ENCODE measurements at places on chromosomes 6 and 20.

GRCh38 chr20:33318096-33318429 is 35.0 kb downstream of the BPIFB1 start:
- no peak for DNase-seq

DNA sequence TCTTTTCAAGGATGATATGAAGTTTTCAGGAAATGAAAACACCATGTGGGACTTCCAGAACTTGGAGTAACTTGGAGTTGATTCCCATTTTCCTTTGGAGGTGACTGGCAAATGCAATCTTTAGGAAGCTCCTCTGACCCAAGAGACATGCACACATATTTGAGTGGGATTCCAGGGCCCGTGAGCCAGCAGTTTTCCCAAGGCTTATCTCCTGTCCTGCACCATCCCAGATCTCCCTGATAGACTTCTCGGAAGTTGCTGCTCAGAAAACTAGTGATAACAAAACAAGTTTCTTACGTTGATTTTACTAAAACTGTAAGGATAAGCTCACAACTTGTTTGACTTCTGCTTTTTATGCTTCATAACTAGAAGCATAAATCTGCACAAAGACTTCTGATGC is 25.6 kb downstream of the SLC35F1 start:
- DNase-seq: no peak

DNA sequence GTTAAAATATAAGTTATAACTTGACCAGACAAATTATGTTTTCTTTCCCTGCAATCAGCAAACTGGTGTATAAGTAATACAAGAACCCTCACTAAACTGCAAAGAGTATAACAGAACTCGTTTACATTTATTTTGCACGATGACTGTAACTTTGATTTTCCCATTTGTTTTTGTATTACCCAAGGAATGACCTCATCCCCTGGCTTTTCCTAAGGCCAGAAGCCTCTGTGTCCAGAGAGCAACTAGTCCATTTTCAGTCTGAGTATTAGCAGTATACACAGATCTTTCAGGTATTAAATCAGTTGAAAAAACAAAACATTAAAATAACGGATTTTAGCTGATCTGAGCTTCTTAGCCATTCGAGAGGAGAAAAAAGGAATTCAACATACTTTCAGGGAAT is 17.2 kb downstream of the COL19A1 start:
- DNase-seq: no peak

- DNase-seq: no peak
Measured at GRCh38 chr6:81985191-81985590, 232.7 kb upstream of the TENT5A start.

- no peak for DNase-seq
Measured at GRCh38 chr6:53244399-53244931, 95.8 kb upstream of the GCM1 start.

- DNase-seq: no peak
Measured at GRCh38 chr6:70289299-70289698, 13.6 kb downstream of the COL9A1 start.

GRCh38 chr6:91976797-91977196 is 1389.9 kb upstream of the MAP3K7 start:
- DNase-seq: no peak

GRCh38 chr6:113115196-113115595 is 741.9 kb upstream of the MARCKS start:
- no peak for DNase-seq

GRCh38 chr6:11785774-11786579 is 7.4 kb upstream of the ADTRP start:
- peak; percentile 59 for DNase-seq

DNA sequence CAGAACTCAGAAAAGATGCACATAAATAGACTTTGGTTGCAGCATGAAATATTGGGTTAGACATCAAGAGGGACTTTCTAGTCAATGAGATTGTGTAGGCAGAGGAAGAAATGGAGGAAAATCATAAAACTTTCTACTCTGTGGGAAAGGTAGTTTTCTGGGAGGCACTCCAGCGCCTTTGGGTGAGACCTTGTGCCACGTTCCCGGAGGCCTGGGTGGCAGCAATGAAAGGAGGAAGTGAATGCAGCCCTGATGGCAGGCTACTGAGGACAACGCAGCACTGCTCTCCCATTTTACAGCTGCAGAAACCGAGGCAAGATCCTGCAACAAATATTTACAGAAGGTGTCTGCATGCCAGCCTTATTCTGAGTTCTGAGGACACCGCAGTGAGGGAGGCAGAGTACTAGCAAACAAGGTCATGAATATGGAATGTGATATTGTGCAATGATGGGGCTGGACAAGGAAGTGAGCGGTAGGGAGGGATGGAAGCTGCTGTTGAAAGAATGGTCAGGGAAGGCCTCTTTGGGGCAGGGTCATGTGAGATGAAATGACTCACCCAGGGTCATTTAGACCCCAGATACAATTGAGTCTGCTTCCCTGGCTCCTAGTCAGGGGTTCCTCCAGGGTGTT is 159.1 kb downstream of the TFAP2C start:
- DNase-seq: no peak

- DNase-seq: no peak
Measured at GRCh38 chr6:85135376-85136094, 314.3 kb upstream of the NT5E start.

- DNase-seq: no peak
Measured at GRCh38 chr6:73579389-73579788, 58.6 kb upstream of the EEF1A1 start.

- DNase-seq: no peak
Measured at GRCh38 chr20:18904624-18905023, 91.0 kb downstream of the SCP2D1 start.

DNA sequence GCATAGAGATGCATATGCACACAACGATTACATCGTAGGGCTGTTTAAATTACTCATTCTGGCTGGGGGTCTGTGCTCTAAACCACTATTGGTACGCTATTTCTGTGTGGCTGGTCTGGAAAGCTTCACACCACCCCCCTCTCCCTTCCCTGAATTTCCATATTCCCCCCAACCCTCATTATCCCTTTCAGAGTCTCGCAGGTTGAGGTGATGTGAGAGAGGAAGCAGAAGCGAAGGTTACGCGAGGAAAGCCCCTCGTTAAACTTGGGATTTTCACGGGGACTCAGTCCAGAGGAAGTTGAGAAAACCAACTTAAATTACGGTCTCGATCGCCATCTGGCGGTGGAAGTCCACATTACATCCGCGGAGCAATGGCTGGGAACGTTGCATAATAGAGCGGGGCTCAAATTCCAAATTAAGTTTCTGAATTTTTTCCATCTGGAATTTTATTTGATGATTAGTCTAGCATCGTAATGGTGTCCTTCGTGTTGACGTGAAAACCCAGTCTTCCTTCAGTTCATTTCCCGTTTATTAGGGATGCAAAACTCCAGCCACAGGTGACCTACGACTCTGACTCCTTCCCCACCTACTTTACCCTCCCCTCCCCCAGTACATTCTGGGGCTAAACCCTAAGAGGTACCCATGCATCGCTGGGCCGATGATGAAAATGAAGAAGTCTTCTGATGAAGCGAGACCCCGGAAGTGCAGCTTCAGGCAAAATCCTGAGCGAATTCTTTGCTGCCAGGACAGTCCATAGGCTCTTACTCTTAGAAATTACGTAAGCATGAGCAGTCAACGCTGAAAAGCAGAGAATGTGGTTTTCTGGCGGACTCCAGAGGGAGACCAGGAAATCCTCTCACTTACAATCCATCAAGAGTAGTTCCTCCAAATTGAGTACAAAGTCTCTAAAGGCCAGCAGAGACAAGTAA is 19.7 kb downstream of the HLA-DOB start:
- DNase-seq: peak; percentile 78

- no peak for DNase-seq
Measured at GRCh38 chr20:46994341-46994740, 99.7 kb downstream of the EYA2 start.

DNA sequence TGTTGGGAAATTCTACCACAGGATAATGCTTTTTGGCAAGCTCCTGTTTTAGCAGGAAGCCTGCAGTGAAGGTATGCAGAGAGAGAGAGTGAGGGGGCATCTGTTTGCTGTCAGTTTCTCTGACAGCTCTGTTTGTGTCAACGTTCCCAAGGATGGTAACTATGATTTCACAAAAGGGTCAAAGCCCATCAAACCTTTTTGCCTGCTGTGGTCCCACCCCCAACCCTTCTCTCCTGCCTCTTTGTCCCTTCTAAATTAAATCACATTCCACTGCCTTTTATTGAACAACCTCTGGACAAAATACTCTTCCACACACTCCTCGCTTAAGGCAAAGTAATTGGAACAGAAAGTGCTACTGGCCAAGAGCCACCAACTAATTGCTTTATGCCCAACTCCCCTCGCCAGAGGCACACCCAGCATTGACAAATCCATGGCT is 128.3 kb downstream of the TSHZ2 start:
- DNase-seq: no peak

DNA sequence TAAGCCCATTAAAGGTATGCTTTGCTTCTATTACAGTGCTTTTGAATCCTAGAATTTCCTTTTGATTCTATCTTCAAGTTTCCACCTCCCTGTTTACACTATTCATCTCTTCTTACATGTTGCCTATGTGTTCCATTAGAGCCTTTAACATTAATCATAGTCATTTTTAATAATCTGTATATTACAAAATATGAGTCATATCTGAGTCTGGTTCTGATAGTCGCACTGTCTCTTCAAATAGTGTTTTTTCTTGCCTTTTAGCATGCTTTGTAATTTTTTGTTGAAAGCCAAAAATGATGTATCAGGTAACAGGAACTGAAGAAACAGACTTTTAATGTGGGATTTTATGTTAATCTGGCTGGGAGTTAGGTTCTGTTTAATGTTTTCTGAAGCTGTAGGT is 68.4 kb downstream of the DNAAF9 start:
- DNase-seq: no peak

DNA sequence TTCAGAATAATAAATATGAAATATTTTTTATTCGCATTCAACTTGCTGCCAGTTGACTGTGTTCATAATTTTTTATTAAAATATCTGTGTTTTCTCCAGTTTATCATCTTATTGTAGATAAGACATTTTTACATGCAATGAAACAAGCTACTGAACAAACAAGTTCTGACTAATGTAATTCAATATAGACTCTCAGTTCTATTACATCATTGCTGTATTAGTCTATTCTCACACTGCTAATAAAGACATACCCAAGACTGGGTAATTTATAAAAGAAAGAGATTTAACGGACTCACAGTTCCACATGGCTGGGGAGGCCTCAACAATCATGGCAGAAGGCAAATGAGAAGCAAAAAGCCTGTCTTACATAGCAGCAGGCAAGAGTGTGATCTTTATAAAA is 1357.7 kb upstream of the CITED2 start:
- no peak for DNase-seq

GRCh38 chr20:44596010-44596409 is 13.6 kb downstream of the PKIG start:
- no peak for DNase-seq

- DNase-seq: peak; percentile 45
Measured at GRCh38 chr20:45592574-45593189, 13.6 kb upstream of the WFDC8 start.

GRCh38 chr6:30611150-30611855 is 5.7 kb downstream of the PPP1R10 start:
- no peak for DNase-seq

DNA sequence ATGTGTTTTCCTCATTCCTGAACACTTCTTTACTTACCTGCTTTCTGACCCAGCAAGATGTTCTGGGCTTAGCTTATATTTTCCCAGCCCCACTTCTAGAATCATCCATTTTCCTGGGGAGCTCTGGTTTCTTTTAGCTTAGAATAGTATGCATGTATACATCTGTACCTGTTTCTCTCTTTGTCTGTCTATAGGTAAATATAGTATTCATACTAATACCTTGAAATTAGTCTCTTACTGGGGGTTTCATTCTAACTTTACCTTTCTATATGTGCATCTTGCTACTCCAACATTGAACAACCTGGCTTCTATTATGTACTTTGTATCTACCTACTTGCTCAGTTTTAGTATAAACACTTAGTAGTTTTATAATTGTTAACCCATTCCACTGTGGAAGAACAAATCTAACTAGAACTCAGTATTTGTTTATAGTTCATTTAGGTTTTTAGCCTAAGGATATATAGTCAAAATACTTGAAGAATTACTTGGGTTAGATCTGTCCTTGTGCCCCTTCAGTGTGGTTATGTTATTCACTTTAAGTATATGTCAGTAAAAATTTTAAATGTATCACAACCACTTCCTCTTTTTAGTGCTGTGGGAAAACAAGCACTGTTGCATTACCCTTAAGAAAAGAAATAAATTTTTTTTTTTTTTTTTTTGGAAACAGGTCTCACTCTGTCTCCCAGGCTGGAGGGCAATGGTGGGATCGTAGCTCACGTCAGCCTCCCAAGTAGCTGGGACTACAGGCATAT is 54.0 kb downstream of the ASXL1 start:
- no peak for DNase-seq

GRCh38 chr6:21423106-21423854 is 170.3 kb upstream of the SOX4 start:
- no peak for DNase-seq

GRCh38 chr6:22001396-22002027 is 295.3 kb downstream of the PRL start:
- DNase-seq: no peak

DNA sequence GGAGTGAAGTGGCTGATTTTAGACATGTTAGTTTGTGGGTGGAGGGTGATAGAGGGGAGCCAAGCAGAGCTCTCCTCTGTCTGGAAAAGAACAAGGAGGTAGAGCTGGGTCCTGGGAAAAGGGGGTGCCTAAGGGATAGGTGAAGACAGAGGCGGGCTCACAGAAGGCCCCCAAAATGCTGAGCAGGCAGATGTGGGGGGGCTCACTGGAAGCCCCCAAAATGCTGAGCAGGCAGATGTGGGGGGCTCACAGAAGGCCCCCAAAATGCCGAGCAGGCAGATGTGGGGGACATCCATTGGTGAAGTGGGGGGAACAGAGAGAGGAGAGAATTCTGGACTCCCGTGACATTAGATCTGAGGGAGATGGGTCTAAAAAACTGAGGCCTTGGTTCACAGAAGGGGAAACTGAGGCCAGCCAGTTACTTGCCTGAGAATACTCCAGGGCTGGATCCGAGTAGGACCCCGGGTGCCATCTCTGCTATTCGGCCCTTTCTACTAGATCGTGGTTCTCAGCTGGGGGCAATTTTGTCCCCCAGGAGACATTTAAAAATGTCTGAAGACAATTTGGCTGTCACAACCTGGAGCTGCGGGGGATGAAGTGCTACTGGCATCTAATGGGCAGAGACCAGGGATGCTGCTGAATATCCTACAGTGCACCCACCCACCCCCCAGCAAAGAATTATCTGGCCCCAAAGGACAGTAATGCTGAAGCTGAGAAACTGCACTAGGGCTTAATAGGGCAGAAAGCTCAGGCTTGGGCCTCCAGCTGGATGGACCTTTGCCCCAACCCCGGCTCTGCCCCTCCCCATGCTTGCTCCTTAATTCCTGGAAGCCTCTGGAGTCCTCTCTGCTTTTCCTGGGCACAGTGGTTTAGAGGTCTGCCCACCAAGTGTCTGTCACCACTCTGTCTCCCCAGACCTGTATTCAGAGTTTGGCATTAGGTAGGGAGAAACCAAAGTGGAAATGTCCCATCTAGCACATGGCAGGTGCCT is 2.1 kb downstream of the LPIN3 start:
- DNase-seq: no peak

- DNase-seq: no peak
Measured at GRCh38 chr6:31057426-31058003, 47.2 kb downstream of the MUC22 start.

- DNase-seq: no peak
Measured at GRCh38 chr6:113995634-113996033, 24.7 kb upstream of the HDAC2 start.
